ENCODE measurements at places on chromosomes 5 and 9.

- DNase-seq = no peak
Observed at GRCh38 chr9:95753762-95754465, 121.6 kb upstream of the ERCC6L2 start.

DNA sequence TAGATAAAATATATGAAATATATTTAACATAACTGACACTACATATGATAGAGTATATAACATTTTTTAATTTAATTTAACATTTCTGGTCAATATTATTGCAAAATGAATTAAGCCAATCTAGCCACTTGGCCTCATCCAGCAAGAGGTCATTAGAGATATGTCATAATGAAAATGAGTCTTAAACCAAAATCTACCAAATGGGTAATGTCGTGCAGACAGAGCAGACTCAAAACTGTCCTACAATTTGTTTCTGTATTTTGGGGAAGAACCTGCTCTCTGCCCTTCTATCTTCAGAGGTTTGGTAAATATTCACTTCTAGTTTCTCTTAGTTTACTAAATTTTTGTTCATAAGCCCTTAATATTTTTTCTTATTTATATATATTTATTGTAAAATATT lies 61.4 kb downstream of the ARHGEF28 start:
- DNase-seq = no peak

GRCh38 chr9:5910413-5911057 lies 19.8 kb downstream of the MLANA start:
- DNase-seq = no peak

GRCh38 chr5:124071039-124071438 lies 559.1 kb downstream of the CSNK1G3 start:
- no peak for DNase-seq

- no peak for DNase-seq
Observed at GRCh38 chr9:72349911-72350310, 15.1 kb downstream of the ZFAND5 start.

DNA sequence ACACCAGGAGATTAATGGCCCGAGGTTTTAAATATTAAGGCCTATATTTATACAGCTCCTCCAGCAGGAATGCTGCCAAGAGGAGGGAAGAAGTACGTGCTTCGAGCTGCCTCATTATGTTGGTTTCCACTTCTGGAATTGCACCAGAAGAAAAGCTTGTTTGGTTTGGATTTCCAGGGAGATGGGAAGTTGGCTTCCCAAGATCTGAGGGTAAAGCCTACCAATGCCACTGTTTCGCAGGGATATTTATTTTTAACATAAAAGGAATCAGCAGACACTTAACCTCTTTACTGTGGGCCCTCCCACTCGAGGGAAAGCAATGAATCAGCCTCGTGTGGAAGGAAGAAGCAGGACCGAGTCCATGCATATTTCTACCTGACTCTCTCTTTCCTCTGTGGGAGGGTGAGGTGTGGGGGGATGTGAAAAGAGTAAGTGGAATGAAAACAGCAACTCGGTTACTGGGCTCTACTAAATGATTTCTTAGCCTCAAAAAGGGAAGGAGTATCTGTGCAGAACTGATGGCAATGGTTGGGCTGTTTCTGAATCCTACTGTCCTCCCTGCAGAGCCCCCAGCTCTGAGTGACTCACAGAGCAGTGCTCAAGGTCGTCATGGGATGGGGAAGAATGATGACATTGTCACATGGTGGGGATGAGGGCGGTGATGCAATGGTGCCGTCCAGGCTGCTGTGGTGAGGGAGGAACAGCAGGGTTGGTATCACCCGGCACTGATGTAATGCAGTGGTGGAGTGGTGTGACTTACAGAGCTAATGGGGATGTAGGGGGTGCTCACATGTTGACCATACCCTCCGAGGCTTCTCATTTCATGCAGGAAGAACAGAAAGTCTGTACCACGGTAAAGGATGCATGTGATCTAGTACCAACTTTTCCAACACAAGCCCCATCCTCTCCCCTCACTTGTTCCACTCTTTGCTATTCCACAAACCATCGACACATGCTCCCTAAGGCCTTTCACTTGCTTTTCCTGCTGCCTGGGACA lies 215.0 kb upstream of the PANK3 start:
- no peak for DNase-seq

DNA sequence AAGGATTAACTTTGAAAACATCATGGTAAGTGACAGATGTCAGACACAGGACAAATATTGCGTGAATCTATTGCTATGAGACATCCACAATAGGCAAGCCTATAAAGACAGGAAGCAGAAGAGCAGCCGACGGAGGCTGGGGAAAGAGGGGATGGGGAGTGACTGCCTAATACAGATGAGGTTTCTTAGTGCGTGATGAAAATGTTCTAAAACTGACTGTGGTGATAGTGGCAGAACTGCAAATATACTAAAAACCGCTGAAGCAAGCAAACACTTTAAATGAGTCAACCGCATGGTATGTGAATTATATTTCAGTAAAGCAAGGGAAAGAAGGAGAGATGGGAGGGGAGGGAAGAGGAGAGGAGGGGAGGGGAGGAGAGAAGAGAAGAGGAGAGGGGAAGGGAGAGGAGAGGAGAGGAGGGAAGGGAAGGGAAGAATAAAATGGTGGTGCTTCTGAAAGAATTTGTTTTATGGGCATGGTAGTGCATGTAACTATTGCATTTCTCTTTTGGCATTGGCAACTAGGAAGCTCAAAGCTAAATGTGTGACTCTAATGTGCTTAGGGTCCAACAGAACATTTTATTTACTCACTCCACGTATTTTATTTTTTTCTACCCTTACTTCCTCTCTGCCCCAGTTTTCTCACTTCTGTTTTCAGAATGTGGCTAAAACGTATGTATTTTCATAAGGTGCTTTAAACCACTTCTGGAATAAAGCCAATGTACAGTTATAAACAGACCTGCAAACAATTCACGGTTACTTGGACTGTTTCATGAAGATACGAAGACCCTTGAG lies 21.3 kb downstream of the AKNA start:
- DNase-seq = no peak

DNA sequence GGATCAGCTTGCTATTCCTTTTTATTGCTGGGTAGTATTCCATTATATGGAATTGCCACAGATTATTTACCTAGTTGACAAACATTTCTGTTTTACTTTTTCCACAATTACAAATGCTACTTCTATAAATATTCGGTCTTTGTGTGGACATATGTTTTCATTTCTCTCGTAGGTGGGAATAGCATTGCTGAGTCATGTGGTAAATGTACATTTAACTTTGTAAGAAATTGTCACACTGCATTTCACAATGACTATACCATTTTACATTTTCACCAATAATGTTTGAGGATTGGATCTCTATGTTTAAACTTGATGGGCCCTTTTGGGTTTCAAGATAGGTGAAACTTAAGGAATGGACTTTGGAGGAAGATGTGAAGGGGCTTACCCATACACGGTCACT lies 19.7 kb downstream of the RAI14 start:
- DNase-seq = no peak

DNA sequence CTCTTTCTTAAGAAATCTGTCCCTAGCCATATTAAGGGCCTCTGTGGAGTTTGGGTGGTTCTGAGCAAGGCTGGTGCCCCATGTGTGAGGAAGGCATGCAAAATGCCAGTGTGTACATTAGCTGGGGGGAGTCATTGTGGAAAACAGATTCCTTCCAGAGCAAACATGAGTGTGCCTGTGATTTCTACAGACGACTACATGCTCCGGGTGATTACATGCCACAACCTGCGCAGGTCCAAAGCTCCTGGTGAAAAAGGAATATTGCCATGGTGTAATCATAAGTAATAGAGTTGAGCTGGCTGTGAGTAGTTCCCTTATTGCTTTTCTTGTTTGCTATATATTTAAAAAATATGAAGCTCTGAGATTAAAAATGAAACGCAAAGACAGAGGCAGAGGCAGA lies 102.1 kb downstream of the ACER2 start:
- no peak for DNase-seq

DNA sequence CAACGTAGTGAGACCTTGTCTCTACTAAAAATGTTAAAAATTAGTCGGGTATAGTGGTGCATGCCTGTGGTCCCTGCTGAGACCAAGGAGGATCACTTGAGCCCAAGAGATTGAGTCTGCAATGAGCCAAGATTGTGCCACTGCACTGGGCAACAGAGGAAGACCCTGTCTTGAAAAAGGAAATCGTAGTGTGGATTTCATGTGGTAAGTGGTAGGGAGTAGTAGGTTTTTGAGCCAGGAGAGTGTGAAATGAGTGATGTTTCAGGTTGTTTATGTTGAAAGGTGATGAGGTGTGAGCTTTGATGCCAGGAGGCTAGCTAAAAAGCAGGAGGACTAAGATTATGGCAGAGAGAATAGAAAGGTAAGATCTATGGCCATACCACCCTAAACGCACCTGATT lies 5.9 kb downstream of the MATR3 start:
- no peak for DNase-seq

DNA sequence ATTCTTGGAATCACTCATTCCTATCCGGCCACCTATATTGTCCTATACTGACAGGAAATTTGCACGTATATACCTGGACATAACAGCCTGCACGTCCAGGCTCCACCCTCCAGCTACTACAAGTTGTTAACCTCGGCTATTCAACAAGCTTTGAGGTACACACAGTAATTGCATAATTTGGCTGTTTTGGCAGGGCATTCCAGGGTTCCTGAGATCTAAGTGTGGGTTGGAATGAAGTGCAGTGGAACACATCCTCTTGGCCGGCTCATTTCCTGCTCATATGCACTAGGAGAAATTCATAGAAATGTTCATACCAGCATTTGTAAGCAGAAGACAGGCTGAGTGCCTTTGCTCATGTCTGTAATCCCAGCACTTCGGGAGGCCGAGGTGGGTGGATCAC lies 222.3 kb downstream of the FBXL7 start:
- no peak for DNase-seq

DNA sequence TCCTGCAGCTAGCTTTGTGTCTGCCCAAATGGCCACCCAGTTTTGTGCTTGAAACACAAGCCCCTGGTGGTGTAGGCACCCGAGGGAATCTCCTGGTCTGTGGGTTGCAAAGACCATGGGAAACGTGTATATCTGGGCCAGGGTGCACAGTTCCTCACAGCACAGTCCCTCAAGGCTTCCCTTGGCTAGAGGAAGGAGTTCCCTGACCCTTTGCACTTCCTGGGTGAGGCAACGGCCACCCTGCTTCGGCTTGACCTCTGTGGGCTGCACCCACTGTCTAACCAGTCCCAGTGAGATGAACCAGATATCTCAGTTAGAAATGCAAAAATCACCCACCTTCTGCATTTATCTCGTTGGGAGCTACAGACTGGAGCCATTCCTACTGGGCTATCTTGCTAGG lies 865.0 kb upstream of the ACO1 start:
- no peak for DNase-seq

GRCh38 chr5:135826221-135826525 lies 8.3 kb upstream of the SLC25A48 start:
- DNase-seq = no peak

- no peak for DNase-seq
Observed at GRCh38 chr9:21533597-21533996, 51.5 kb upstream of the IFNE start.

DNA sequence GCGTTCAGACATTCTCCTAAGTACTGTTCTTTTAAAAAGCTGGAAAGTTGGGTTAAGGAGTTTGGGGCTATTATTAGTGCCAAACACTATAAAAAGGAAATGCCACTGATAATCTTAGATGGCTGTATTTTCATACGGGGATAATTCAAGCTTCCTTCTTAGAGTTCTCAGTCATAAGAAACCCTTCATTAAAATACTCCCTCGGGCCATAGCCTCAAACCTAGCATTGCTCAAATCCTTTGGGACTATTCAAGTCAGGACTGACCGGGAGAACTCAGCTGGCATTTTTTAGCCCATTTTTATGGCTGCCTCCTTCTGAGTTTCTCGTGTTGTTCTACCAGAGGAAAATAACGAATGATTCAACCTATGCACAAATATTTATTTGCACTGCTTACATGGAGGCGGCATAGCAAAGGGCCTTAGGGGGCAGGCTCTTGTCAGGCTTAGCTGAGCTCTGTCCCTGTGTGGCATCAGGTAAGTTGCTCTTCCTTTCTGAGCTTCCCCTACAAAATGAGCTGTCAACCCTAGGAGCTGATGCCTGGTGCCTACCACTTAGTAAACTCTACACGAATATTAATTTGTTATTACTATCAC lies 33.5 kb upstream of the ADAM19 start:
- DNase-seq = no peak

GRCh38 chr5:73381590-73382400 lies 66.8 kb downstream of the FOXD1 start:
- DNase-seq = peak; percentile 36

GRCh38 chr5:41509399-41510175 lies 814 bp downstream of the PLCXD3 start:
- no peak for DNase-seq

GRCh38 chr5:142540922-142541422 lies 144.9 kb downstream of the FGF1 start:
- no peak for DNase-seq

DNA sequence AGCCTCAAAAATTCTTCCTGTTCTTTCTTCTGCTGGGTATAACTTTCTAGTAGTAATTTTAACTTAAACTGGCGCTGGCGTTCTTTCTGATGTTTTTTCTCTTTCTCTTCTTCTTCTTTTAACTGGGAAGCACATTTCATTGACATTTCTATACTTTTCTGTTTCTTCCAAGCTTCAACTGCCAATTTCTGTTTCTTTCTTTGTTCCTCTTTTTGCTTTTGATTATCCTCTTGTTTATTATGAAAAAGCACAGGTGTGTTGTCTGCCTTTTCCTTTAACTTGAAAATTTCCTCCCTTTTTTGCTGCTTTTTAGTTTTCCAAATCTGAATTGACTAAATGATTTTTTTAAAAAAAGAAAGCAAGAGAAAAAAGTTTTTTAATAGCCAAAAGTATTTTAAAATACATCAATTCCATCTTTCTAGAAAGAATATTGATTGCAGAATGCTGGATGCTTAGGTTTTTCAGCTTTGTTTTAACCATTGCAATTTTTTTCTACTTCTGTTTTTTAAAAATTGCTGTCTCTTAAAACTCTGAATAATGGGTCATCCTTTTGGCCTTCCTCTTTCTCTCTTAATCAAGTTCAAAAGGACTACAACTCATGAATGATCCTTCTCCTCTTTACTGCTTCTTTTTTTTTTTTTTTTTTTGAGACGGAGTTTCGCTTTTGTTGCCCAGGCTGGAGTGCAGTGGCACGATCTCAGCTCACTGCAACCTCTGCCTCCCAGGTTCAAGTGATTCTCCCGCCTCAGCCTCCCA lies 8.8 kb upstream of the PGGT1B start:
- no peak for DNase-seq

Data from activated naive CD8-positive, alpha-beta T cell treated with anti-CD3 and anti-CD28 coated beads, Interleukin-2, amount 10 ng/mL, durations not matched to agents 7 days and 5 days (primary cell).